ENCODE measurements at places on chromosomes 1 and 21. TPM values are rescaled to one million over a fixed set of nuclear protein-coding genes. Genes with fewer than 3 reads are reported as not detected.

The FPGT gene
- total RNA-seq, result 18.5 TPM

The FAM78B gene
- total RNA-seq, result 0.29 TPM

The RHD gene
- not detected for total RNA-seq

The CD1E gene
- not detected for total RNA-seq

The LMX1A gene
- total RNA-seq, result not detected

The KLF17 gene
- total RNA-seq, result 0.17 TPM

The HUNK gene
- not detected for total RNA-seq

The TTC34 gene
- total RNA-seq, result 0.15 TPM

The OR6P1 gene
- not detected for total RNA-seq

The DSCAM gene
- not detected for total RNA-seq

The NBPF26 gene
- total RNA-seq, result 22.0 TPM
